ENCODE measurements at places on chromosomes 3 and 15.

GRCh38 chr3:18445401-18446148 is 20.4 kb upstream of the SATB1 start:
- no peak for DNase-seq

DNA sequence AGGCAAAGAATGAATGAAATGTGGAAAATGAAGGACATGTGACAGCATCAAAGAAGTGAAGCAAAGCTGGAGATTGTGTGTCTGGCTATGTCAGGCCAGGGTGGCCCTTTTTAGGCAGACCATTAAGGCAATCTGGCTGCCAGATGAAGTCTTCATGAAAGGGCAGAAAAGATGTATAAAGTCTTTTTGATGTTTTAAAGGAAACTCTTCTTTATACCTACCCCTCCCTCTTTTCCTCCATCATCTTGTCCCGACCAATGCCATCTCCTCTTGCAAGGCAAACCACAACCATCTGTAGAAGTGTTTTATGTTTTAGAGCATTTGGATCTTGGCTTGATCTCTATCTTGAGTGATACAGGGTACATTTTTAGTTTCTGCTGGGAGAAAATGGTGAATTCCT is 259.2 kb downstream of the LSAMP start:
- DNase-seq = no peak

DNA sequence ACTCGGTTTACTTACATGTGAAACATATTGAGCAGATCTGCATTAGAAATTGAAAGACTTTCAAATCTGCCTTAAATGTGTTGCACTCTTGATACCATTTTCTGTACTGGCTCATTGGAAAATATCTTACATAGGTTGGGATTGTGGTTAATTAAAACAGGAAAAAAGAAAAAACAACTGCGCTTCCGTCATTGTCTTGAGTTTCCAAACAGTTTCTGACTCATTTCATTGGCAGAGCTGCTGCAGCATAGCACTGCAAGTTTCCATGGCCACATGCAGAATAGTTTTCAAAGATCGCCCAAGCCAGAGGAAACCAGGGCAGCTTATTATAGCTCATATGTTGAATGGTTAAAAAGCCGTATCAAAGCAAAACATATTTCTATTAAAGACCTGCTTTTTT is 446.6 kb upstream of the BCHE start:
- no peak for DNase-seq

DNA sequence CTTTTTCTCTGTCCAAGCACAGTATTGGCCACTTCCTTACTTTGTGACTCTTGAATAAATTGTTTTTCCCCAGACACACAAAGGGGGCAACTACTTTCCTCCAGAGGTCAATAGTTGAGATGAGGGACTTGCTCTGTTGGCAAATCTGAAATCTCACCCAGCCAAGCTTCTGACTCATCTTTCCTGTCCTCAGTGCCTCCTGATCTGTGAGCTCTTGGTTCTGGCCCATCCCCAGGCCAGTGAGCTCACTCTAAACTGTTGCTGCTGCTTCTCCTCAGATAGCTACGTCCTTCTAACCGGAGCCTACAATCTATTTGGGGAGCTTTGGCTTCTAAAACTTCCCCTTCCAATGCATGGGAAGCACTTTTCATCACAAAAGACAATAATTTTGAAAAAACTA is 50.0 kb upstream of the NMD3 start:
- DNase-seq = peak; percentile 68

- no peak for DNase-seq
Measured at GRCh38 chr3:186515125-186515524, 29.1 kb downstream of the CRYGS start.

All from inflammatory macrophage treated with lipopolysaccharide for 4 hours (primary cell).